ENCODE measurements at places on chromosomes 6 and 20. TPM values are rescaled to one million over a fixed set of nuclear protein-coding genes. Genes with fewer than 3 reads are reported as not detected.
A peak's percentile ranks its signal among the peaks of the same experiment; 100 is the strongest.

RGL2 gene
- total RNA-seq = 108 TPM

SLC22A16 gene
- total RNA-seq = not detected

GRCh38 chr6:127464161-127464880 is 5.1 kb upstream of the KIAA0408 start:
- no peak overlapping the region for H3K27ac ChIP-seq
- no peak overlapping the region for H3K4me3 ChIP-seq
- no peaks in the 10 kb centered on the region for H3K27me3 ChIP-seq
- H3K4me1 ChIP-seq = peaks cover 9% of the 10 kb centered on the region
- no peaks in the 10 kb centered on the region for H3K36me3 ChIP-seq
- no peak for DNase-seq

- H3K36me3 ChIP-seq = no peaks in the 10 kb centered on the region
- no peak overlapping the region for H3K4me3 ChIP-seq
- DNase-seq = no peak
Observed at GRCh38 chr6:150492507-150492906, 107.2 kb upstream of the PLEKHG1 start.

- no peaks in the 10 kb centered on the region for H3K36me3 ChIP-seq
- DNase-seq = no peak
- no peak overlapping the region for H3K4me3 ChIP-seq
Observed at GRCh38 chr20:38874460-38875174, 51.6 kb upstream of the FAM83D start.

DNA sequence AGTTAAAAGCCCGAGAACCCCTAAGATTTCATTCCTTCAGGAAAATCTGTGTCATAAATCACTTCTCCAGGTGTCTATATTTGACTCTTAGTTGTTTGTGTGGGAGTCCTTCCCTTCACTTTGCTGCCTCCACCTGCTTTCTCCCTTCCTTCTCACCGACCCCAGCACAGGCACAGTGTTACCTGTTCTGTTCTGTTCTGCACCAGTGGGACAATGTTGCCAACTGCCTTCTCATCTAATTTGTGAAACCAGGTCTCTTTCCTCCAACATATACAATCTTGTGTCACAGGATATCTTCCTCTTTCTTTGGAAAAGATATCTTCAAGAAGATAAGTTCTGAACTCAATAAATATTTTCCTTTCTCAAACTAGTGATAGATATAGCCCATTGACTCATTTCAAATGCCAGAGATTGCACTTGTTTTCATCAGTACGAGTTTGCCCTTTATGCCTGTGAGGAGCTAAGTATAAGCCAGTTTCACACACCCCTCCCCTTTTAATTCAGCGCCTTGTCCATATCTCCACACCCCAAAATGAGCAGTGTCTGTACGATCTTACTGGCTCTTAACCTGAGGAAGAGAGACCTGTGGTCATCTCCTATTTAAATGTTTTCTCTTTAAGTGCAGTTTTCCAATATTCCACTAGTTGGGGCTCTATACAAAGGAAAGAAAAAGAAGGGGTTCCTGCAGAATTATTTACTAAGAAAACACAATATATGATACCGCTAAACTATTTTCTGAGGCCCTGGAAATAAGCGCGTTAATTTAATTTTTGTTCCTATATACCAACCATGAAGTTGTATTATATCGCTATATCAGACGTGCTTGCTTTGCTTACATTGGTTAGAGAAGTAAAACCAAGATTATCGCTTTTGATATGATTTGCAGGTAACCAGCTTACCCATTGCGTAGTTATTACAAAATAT is 81.6 kb upstream of the PREP start:
- DNase-seq = no peak
- H3K27ac ChIP-seq = peak overlapping the region; percentile 7
- H3K27me3 ChIP-seq = peaks cover 8% of the 10 kb centered on the region
- H3K4me3 ChIP-seq = no peak overlapping the region

DNA sequence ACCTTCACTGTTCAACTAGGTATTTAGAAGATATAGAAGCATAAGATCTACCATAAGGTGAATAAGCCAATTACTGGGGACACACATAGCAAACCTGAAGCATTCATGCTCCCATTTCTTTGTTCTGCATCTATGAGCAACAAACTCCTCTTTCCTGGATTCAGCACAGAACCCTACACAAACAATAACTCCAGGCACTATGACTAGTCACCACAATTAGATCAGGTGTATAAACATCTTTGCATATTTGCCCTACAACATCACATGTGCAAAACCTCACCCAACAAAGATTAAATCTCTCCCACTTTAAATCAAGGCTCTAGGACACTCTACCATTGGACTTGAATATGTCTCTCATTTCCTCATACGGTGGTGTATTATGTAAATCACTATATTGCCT is 652.3 kb downstream of the EPHA7 start:
- peaks cover 23% of the 10 kb centered on the region for H3K4me1 ChIP-seq
- H3K27ac ChIP-seq = no peak overlapping the region
- H3K27me3 ChIP-seq = no peaks in the 10 kb centered on the region
- no peak overlapping the region for H3K4me3 ChIP-seq

DNA sequence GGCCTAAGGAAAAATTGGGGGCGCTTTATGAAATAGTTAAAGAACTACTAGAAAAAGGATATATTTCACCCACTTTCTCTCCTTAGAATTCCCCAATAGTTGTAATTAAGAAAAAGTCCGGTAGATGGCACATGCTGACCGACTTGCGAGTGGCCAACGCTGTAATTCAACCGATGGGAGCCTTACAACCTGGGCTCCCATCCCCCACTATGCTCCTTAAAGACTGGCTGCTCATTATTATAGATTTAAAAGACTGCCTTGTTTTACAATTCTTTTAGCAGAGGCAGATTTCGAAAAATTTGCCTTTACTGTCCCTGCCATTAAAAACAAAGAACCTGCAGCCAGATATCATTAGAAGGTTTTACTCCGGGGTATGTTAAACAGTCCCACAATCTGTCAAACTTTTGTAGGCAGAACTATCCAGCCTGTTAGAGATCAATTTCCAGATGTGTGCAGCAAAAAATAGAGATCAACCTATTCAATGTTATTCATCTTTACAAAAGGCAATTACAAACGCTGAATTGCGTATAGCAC is 58.5 kb upstream of the PRSS16 start:
- H3K36me3 ChIP-seq = peaks cover 5% of the 10 kb centered on the region
- peaks cover 16% of the 10 kb centered on the region for H3K4me1 ChIP-seq
- no peak for DNase-seq
- peak overlapping the region; percentile 79 for H3K4me3 ChIP-seq
- no peaks in the 10 kb centered on the region for H3K27me3 ChIP-seq
- peak overlapping the region; percentile 95 for H3K27ac ChIP-seq

- H3K36me3 ChIP-seq = no peaks in the 10 kb centered on the region
- H3K27me3 ChIP-seq = no peaks in the 10 kb centered on the region
- no peak for DNase-seq
- no peak overlapping the region for H3K27ac ChIP-seq
Observed at GRCh38 chr6:167988945-167989841, 8.3 kb upstream of the KIF25 start.

DNA sequence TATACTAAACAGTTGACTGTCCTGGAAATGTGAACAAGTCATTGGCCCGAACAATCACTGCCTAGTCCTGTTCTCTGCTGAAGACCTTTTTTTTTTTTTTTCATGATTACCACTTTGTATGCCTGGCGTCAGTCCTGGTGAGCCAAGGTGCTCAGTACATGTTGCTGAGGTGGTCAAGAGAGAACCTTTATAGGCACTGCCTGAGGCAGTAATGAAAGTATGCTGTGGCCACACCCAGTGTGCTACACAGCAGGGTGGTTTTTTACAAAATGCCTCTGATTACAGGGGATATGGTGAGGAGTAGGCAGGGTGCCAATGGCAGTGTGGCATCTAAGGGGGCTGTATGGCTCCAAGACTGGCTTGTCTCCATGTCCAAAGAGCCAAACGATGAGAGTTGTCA is 135.1 kb upstream of the ENPP5 start:
- no peak overlapping the region for H3K4me3 ChIP-seq
- no peak overlapping the region for H3K27ac ChIP-seq

- no peaks in the 10 kb centered on the region for H3K27me3 ChIP-seq
- H3K36me3 ChIP-seq = no peaks in the 10 kb centered on the region
Observed at GRCh38 chr6:44203955-44204354, 12.8 kb upstream of the MYMX start.

- H3K36me3 ChIP-seq = peaks cover 41% of the 10 kb centered on the region
- no peak overlapping the region for H3K4me3 ChIP-seq
- no peak overlapping the region for H3K27ac ChIP-seq
Observed at GRCh38 chr6:158481690-158482473, 78.0 kb upstream of the TMEM181 start.

- no peak for DNase-seq
- no peak overlapping the region for H3K4me3 ChIP-seq
- no peaks in the 10 kb centered on the region for H3K36me3 ChIP-seq
- H3K27ac ChIP-seq = no peak overlapping the region
Observed at GRCh38 chr20:24675651-24676352, 206.4 kb downstream of the SYNDIG1 start.

- no peak for DNase-seq
- no peak overlapping the region for H3K4me3 ChIP-seq
- H3K36me3 ChIP-seq = no peaks in the 10 kb centered on the region
Observed at GRCh38 chr20:51221791-51222408, 199.0 kb upstream of the KCNG1 start.
